ENCODE measurements at places on chromosomes 2 and 18. TPM values are rescaled to one million over a fixed set of nuclear protein-coding genes. Genes with fewer than 3 reads are reported as not detected.

GRCh38 chr2:20366672-20367116 is 16.1 kb upstream of the PUM2 start:
- no peaks in the 10 kb centered on the region for H3K36me3 ChIP-seq
- no peaks in the 10 kb centered on the region for H3K27me3 ChIP-seq
- no peaks in the 10 kb centered on the region for H3K4me1 ChIP-seq
- no peak overlapping the region for H3K27ac ChIP-seq
- DNase-seq = no peak

DNA sequence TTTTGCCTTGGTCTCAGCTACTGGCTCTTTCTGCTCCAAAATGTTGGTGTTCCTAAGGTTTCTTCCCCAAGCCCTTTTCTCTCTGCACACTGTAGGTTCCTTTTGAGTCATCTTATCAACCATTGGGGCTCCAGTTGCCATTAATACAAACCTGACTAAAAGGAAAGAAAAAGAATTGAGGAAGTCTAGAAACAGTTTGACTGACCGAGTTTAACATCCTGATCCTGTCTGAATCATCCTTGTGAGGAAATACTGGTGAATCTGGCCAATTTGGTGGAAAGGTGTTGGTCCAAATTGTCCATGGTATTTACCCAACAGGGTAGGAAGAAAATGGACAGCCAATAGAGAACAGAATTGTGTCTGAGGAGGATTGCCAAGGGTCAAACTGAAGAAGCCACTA is 38.3 kb downstream of the CRYGD start:
- DNase-seq = no peak
- H3K36me3 ChIP-seq = no peaks in the 10 kb centered on the region
- no peak overlapping the region for H3K27ac ChIP-seq
- H3K4me1 ChIP-seq = no peaks in the 10 kb centered on the region
- no peak overlapping the region for H3K4me3 ChIP-seq
- no peaks in the 10 kb centered on the region for H3K27me3 ChIP-seq

LRATD1 gene
- total RNA-seq = 5.7 TPM

RGPD8 gene
- total RNA-seq = 34.1 TPM

EHD3 gene
- 3.7 TPM for total RNA-seq

DNA sequence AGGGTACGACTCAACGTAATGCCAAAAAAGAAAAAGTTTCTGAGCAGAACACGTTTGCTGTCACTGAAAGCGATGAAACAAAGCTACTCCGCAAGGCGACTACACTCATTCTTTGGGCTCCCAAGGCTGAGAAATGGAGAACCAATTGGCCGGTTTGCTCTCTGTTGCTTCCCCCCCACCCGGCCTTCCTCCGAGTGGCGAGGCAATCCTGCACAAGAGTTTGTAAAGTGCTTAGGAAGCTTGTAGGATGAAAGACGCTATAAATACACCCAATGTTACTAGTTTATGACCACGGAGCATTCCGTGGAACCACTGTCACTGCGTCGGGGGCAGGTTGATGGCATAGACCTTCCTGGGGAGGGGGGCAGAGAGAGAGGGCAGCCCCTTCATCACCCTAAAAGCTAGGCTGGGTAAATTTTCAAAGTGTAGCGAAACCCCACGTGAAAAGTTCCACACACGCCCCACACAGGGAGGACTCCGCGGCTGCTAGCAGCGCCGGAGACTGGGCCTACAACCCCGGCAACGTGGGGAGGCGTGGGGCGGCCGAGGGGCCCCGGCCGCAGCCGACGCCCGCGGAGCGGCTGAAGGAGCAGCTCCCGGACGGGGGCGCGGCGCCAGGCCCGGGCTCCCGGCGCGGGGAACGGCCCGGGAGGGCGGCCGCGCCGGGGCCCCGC is 915 bp downstream of the CUL3 start:
- peak; percentile 68 for DNase-seq
- H3K27me3 ChIP-seq = no peaks in the 10 kb centered on the region
- H3K4me1 ChIP-seq = no peaks in the 10 kb centered on the region

DNA sequence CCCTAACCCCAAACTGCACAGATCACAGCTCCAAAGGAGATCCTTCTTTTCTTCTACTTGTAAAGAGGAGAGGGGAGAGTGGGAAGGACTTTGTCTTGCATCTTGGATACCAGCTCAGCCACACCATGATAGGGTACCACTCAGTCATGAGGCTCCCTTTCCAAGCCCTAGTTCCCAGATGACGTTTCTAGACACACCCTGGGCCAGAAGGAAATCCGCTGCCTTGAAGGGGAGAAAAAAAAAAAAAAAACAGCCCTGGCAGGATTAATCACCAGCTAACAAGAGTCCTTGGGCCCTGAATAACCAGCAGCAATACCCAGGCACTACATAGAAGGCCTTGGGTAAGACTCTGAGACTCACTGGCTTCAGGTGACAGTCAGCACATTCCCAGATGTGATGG is 36.9 kb downstream of the ST8SIA3 start:
- no peak for DNase-seq
- no peak overlapping the region for H3K4me3 ChIP-seq
- H3K4me1 ChIP-seq = no peaks in the 10 kb centered on the region
- no peaks in the 10 kb centered on the region for H3K36me3 ChIP-seq

DIPK1C gene
- total RNA-seq = 1.1 TPM

TCF23 gene
- total RNA-seq = not detected

DNA sequence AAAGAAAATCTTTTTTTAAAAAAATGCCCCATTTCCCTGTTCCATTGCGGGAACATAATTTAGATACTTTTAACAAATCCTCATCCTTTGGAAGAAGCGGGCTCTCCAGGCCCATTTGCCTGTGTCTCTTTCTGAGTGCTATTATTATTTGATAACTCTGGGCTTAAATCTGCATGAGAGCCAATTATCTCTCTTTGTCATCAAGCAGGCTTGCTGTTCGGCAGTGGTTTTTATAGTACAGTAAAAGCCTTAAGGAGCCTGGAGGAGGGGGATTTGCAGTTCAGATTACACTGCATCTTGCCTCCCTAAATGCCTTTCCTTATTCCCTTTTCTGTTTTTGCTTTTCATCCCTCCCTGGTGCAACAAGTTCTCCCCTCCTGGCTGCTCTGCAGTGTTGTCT is 50.6 kb downstream of the CELF4 start:
- peaks cover 6% of the 10 kb centered on the region for H3K27me3 ChIP-seq
- H3K4me3 ChIP-seq = no peak overlapping the region
- H3K27ac ChIP-seq = no peak overlapping the region
- no peaks in the 10 kb centered on the region for H3K36me3 ChIP-seq
- no peak for DNase-seq

GRCh38 chr2:145289946-145290345 is 770.0 kb upstream of the ZEB2 start:
- no peaks in the 10 kb centered on the region for H3K36me3 ChIP-seq
- no peaks in the 10 kb centered on the region for H3K27me3 ChIP-seq
- DNase-seq = no peak

DNA sequence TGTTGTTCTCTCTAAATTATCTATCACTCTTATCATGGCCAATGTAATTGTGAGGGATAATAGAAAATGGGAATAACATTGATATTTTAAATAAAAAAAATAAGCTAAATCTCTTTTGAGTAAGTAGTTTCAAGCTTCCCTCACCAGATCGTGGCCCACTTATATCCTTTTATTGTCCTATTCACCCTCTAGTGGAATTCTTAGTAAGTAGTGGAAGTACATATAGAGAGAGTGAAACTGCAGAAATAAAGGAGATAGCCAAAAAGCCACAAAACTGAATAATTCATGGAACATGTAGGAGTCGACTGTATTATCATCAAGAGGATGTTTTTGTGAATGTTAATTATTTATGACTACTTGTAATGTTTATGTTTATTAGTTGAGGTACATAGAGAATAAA is 66.1 kb upstream of the DTNA start:
- DNase-seq = no peak
- H3K27me3 ChIP-seq = no peaks in the 10 kb centered on the region
- peaks cover 33% of the 10 kb centered on the region for H3K4me1 ChIP-seq
- H3K4me3 ChIP-seq = no peak overlapping the region
- no peaks in the 10 kb centered on the region for H3K36me3 ChIP-seq

PKDCC gene
- total RNA-seq = 106 TPM

CFAP53 gene
- 0.27 TPM for total RNA-seq

GRCh38 chr18:36143391-36143790 is 13.7 kb downstream of the ELP2 start:
- DNase-seq = no peak
- H3K4me3 ChIP-seq = no peak overlapping the region
- no peaks in the 10 kb centered on the region for H3K27me3 ChIP-seq

DNA sequence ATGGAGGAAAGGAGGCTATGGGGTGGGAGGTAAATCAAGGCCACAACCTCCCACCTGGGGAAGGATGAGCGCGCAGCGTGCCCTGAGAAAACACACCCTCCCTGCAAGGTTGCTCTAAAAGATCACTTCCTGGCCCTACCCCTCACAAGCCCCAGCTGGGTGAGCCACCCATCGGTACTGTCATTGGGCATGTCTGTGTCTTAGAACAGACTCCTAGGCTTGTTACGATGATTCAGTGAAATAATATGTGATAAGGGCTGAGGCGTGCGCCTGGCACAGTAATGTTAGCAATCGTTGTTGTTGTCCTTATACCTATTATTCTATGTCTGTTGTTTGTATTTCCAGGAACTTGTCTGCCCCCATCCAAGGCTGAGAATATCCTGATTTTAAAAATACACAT is 175.1 kb downstream of the ZFP36L2 start:
- no peak overlapping the region for H3K27ac ChIP-seq
- peaks cover 4% of the 10 kb centered on the region for H3K4me1 ChIP-seq
- DNase-seq = peak; percentile 37

DNA sequence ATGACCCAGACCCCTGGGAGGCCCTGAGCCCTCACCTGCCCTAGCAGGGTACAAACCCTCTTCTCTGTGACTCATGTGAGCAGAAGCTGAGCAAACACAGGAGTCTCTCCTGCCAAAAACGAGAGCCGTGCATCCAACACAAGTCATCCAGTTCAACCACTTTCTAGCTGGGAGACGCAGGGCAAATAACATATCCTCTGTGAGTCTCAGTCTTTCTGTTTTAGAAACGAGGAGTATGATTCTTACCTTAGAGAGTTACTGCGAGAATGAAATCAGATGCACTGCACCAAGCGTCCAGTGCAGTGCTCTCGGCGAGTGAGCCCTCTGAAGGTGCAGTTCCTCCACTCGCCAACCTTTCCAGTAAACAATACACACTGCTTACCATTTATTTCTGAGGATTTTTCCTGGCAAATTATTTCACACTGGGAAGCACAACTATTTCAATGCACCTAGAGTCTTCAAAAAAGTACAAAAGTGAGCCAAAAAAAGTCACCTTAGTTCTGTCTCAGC is 331.8 kb upstream of the MYT1L start:
- H3K4me3 ChIP-seq = no peak overlapping the region
- H3K27me3 ChIP-seq = no peaks in the 10 kb centered on the region
- no peaks in the 10 kb centered on the region for H3K4me1 ChIP-seq
- no peak for DNase-seq
- no peaks in the 10 kb centered on the region for H3K36me3 ChIP-seq

ITGA4 gene
- total RNA-seq = 9.7 TPM

GRCh38 chr2:179715871-179716270 is 145.5 kb downstream of the ZNF385B start:
- H3K36me3 ChIP-seq = no peaks in the 10 kb centered on the region
- no peak for DNase-seq
- no peak overlapping the region for H3K4me3 ChIP-seq
- H3K27me3 ChIP-seq = no peaks in the 10 kb centered on the region
- no peaks in the 10 kb centered on the region for H3K4me1 ChIP-seq
